Vagina (tissue), 2 donors: ENCODE measurements at places on chromosomes 5 and 9.

DNA sequence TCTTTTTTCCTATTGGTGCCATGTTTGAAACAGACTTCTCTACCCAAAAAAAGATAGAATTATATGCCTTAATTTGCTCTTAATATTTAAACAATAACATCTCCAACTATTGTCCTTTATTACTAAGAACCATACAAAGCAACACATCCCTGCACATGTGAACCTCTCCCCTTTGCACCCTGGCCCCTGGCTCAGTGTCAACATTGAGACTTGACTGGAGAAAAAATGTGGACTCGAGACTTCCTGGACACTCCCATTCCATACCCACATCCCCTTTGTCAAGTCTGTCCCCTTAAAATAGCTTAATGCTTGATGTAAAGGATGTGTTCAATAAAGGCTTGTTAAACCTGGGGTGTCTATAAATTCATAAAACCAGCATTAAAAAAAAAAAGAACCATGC is 53.2 kb downstream of the TTC39B start:
- DNase-seq: no peak

DNA sequence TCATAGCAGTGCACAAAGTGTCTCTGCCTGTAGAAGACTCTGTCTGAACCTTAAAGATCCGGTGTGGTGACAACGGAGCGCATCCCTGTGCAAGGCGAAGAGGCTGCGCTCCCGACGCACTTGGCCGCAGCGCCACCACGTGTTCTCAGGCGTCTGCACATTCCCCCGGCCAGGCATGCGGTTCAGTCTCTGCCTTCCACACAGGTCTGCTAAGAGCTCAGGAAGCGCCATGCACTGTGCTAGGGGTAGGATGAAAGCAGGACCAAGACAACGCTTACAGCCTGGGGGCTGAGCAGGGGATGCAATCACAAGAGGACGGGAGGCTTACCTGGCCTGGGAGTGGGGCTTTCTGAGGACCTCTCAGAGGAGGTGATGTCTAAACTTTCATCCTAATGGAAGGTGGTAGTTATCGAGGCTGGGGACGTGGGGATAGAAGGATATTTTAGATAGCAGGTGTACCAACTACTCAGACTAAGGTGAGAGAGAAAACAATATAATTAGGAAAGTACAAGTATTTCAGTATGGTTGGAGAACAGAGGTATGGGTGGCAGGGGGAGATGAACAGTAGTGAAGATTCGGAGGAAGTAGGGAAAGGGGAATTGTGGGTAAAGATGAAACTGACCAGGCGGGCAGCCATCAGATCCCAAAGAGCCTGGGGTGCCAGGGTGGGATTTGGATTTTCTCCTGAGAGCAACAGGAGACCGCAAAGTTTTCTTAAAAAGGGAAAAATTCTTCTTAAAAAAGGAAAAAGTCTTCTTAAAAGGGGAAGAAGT is 13.3 kb downstream of the CAPSL start:
- no peak for DNase-seq

DNA sequence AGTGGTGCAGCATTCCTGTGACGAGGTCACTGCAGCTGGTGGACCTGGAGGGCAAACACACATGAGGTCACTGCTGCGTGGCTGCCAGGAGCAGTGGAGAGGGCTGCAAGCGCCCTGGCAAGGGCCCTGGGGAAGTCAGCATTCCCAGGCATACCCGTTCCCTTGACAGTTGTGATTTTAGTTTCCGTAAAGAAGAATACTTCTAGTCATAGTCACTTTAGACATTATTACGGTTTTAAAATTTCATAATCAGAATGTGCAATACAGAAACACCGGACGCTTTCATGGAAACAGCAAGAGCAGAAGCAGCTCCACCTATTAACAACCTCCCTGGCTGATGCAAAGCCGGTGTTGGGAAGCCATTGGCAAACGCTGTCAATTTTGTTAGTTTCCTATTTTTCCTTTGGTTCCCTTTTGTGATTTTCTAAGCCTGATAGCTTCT is 129.8 kb downstream of the GADD45G start:
- no peak for DNase-seq

GRCh38 chr5:169335806-169336205 is 34.9 kb upstream of the SLIT3 start:
- no peak for DNase-seq

GRCh38 chr5:36096486-36096885 is 29.8 kb upstream of the UGT3A2 start:
- DNase-seq: no peak

GRCh38 chr9:76586390-76587314 is 127.7 kb downstream of the GCNT1 start:
- DNase-seq: peak; percentile 11

DNA sequence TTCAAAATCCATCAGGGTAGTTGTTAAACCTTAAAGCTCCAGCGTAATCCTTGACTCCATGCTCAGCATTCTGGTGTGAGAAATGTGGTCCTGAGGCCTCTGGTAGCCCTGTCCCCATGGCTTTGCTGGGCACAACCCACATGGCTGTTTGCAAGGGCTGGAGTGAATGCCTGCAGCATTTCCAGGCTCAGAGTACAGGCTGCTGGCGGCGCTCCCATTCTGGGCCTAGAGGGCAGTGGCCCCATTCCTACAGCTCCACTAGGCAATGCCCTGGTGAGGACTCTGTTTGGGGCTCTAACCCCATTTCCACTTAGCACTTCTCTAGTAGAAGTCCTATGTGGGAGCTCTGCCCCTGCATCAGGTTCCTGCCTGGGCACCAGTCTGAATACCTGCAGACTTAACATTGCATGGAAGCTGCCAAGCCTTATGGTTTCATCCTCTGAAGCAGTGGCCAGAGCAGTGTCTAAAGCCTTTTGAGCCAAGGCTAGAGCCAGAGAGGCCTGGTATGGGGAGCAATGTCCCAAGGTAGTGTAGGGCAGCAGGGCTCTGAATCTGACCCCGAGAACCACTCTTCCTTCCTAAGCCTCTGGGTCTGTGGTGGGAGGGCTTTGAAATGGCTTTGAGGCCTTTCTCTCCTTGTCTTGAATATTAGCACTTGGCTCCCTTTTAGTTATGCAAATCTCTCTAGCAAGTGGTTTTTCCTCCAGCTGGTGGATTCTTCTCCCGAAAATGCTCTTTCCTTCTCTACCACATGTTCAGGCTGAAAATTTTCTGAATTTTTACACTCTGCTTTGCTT is 5.8 kb upstream of the ALDH1A1 start:
- no peak for DNase-seq

DNA sequence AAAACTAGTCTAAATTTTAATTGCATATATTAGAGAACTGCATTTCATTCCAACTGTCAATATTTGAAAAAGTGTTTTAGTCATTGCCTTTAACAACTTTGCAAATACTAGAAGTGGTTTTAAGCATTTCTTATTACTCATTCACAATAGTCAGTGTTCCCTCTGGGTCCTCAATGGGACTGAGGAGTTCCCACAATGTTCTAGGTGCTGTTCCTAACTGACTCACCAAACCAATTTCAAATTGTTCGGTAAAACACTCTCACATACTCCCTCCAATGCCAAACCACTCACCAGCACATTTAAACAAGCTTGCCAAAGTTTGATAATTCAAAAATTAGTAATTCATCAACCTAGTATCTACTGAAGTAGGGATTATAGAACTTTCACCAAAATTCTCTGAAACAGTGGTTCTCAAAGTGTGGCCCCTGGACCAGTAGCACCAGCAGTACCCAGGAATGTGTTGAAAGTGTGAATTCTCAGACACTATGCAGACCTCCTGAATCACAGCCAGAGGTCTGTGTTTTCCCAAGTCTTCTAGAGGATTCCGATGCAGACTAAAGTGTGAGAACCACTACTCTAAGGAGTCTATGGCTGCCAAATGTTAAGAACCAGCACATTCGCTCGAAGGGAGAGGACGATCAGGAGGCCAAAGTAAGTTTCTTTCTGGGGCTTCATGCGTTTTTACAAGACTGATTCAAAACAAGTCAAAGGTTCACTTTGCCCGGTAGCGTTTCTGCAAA is 72.8 kb downstream of the APBA1 start:
- DNase-seq: no peak

DNA sequence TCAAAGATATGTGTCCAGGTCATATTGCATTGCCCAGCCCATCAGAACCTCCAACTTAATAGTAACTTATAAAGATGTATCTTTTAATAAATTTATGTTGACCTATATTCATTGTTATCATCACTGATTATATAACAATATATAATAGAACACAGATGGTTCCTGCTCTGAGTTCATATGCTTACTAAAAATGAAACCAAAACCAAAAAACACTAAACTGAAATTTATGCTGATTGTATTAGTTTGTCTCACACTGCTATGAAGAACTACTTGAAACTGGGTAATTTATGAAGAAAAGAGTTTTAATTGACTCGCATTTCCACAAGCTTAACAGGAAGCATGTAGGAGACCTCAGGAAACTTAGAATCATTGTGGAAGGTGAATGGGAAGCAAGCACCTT is 462.5 kb upstream of the TYRP1 start:
- no peak for DNase-seq

GRCh38 chr5:139543423-139543991 is 17.6 kb upstream of the UBE2D2 start:
- no peak for DNase-seq

GRCh38 chr9:110188101-110188500 is 19.9 kb downstream of the C9orf152 start:
- DNase-seq: no peak

DNA sequence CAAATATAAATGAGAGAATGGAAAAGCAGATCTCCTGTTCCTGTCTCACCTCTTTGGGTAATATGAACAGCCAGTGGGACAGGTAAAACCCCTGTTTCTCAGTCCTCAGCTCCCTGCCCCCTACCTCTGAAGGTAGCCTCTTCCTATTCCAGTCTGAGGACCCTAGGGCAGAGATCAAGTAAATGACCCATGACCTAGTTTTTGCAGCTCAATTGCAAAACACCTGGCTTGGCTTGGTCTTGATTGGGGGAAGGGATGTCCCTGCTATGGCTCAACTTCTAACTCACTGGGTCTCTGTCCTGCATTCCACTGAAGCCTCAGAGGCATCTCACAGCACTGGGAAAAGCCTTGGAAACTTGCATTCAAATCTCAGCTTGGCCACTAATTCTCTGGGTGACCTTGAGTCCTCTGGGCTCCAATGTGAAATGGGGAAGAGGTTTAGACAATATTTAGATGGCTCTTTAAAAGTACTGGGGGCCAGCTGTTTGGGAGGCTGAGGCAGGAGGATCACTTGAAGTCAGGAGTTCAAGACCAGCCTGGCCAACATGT is 1.6 kb upstream of the GALT start:
- DNase-seq: no peak

DNA sequence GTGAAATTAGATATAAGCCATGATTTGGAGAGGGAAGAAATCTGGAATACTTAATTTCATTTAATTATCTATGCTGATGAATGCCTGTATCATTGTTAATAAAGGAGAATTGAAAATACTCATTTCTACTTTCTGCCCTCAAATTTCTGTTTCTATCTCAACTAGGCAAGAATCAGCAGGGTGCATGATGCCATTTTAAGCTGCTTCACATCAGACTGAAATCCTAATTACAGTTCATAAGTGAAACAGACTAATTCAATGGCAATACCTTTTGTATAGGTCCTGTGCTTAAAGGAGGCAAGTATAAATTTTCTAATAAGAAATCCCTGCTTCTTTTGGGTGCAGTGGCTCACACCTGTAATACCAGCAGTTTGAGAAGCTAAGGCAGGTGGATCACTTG is 22.3 kb upstream of the TAL2 start:
- no peak for DNase-seq

DNA sequence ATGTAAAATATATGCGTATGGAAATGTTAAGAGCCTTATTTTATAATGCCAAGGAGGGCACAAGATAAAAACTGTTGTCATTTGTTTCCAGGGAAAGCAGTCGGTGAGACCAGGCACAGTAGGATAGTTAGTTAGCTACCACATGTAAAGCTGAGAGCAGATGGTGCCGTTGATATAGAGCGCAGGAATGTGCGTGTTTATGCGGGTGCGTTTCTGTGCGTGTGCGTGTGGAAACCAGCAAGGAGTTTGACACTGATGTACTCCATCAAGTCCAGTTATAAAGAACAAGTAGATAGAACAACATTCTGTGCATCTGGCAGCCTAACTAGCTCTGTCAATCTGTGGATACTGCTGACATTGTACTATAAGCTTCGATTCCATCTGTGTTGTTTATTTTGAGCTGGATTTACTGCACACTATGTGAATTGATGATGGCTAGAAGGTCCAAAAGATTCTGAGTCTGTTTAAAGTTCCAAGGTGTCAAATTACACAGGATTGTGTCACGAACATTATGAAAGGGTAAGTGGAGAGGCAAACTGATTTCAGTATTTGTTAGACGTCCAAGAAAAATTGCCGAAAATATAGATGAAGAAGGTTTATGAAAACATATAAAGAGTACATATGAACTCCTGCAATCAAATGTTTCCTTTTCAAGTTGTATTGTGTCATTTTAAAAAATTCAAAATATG is 494.9 kb upstream of the MEF2C start:
- no peak for DNase-seq

DNA sequence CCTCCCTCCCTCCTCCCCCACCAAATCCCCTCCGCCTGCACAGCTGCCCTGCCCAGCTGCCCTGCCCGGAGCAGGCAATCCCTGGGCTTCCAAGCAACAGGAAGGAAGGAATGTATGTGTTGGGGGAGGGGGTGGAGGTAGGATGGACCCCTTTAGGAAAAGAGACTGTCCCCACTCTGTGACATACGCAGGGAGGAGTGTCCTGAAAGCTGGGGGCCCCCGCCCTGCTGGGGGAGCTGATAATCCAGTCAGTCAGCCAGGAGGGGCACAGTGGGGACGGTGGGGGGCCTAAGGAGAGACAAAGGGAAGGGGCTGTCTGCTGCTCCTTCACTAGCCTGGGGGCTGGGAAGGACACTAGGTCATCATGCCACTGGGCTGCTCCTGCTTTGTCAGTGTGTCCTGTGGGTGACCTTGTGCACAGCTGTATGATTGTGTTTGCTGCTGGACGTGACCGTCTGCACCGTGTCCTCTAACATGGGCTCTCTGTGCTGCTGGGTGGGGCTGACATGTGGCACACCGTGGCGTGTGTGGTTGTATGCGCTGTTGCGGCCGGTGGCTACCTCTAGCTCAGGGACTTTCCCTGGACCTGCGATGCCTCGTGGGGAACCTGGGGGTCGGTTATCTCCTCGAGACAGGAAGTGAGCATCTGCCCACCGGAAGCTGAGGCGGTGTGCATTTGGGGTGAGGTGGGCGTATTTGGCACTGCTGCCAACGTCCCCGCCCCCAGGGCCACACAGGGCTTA is 3.0 kb downstream of the N4BP3 start:
- no peak for DNase-seq

GRCh38 chr5:135005076-135005475 is 29.0 kb downstream of the PITX1 start:
- DNase-seq: no peak

- no peak for DNase-seq
Measured at GRCh38 chr9:21608200-21608599, 126.1 kb upstream of the IFNE start.

DNA sequence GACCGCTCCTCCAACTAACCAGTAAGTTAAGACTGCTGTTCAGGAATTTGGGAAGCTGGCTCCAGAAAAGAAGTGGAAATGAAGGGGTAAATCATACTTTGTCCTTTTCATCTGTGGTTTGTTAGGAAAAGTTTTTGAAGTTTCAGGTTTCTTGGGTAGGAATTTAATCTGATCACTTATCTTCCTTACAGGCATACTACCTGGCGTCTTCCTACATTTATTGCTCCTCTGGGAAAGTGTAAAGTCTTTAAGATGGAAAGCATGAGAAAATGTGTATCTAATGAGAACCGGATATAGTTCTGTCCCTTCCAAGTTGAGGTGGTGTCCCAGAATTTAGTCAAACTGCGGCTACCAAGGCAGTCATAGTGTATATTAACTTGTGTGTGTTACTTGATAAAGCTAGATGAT is 1.3 kb downstream of the RASA1 start:
- no peak for DNase-seq
